ENCODE measurements at places on chromosomes 7 and 10.

DNA sequence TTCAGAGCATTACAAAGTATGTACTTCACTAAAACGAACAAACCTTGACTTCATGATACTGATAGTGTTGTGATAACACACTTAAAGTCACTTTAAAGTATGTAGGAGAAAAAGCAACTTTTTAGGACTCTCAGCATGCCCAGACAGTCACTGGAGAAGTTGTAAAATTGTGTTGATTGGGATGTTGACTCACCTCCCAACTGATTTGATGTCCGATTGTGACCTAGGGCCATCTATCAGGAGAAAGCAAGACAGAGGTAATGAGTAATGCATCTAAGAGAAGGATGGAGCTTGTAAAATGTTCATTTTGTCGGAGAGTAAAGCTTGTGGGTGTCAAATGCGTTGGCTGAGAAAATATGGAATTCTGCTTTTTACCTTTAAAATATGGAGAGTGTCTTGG lies 135.4 kb upstream of the SEMA3D start:
- DNase-seq, result peak; percentile 32

GRCh38 chr7:68904630-68905029 lies 693.6 kb upstream of the AUTS2 start:
- no peak for DNase-seq

GRCh38 chr7:4113271-4113670 lies 568.8 kb upstream of the FOXK1 start:
- DNase-seq, result no peak

- DNase-seq, result no peak
Observed at GRCh38 chr10:68142761-68143160, 33.5 kb downstream of the MYPN start.

DNA sequence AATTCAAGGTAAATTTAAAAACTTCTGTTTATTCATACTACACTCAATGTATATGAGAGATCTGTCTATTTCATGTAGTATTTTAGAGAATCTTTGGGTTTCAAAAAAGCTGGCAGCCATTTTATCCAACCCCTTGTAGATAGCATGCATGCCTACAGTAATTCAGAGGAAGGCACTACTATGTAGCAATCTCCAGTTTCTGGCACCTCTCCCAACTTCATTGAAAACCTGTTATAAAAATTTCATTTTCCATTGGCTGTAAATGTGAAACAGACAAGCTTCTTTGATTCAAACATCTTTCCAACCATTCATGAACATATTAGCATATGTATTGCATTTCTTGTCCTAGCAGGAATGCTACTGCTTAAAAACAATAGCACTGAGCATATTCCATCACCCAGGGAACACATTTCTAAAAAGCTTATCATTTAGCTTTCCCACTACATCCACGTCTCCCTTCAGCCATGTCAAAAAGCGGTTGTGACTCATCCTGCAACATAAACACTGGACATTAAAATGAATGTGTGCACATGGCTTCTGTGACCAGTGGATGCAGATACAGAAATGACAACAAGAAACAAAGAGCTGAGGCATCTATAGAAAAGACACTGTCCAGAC lies 330.4 kb upstream of the AOAH start:
- no peak for DNase-seq

DNA sequence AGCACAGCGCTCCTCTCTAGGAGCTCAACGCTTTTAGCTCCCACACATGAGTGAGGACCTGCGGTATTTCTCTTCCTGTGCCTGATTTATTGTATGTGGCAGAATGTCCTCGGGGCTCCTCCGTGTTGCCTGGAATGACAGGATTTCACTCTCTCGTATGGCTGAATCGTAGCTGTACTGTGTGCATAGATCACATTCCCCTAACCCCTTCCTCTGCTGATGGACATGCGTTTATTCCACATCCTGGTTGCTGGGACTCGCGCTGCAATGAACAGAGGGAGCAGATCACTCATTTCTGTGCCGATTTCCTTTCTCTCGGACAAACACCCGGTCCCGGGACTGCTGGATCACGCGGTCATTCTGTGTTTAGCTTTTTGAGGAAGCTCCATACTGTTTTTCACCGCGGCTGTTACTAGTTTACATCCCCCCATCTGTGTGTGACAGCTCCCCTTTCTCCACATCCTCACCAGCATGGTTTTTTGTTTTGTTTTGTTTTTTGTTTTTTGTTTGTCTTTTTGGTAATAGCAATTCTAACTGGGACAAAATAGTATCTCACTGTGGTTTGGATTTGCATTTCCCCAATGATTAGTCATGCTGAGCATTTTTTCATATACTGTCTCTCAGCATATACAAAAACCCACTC lies 76.3 kb downstream of the FOXL3 start:
- DNase-seq, result no peak
